GM12878 (cell line): ENCODE measurements at places on chromosomes 2 and 18.
A peak's percentile ranks its signal among the peaks of the same experiment; 100 is the strongest.

DNA sequence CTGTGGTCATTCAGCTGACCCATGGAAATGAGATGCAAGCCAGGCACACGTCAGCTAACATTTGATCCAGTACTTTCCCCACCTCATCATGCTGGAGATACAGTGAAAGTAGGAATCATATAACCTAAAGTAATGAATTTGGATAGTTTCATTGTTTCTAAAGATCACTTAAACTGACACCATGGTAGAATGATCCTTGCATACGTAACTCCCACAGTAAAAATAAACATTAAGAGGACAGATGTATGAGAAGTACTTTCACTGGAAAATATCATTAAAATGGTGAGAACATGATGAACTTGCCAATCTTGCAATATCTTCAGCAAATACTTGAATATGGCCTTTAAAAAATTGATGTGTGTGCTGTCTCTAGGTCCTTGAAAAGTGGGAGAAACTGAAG lies 85.4 kb downstream of the MAIP1 start:
- no peak for DNase-seq

DNA sequence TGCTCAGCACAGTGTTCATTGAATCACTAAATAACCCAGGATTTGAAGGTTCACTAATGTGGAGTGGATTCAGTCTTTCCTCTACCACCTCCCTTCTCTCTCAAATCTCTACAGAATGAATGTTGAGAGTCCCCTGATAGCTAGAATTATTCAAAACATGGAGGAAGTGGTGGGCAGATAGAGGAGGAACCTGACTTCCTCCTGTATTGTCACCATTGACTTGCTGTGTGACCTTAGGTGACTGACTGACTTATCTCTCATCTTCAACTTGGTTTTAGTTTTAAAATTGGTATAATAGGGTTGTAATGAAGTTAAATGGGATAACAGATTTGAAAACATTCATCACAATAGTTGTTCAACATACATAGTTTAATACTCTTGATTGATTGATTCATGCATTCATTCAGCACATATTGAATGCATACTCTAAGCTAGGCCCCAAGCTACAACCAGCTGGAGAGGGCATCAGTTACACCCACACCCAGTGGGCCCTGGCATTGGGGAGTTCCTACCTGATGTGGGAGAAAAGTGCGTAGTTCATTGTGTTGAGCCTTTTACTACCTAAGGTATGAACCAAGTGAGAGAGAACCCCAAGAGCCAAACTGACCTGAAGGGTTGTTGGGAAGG lies 96.0 kb downstream of the WDR7 start:
- DNase-seq, result no peak

DNA sequence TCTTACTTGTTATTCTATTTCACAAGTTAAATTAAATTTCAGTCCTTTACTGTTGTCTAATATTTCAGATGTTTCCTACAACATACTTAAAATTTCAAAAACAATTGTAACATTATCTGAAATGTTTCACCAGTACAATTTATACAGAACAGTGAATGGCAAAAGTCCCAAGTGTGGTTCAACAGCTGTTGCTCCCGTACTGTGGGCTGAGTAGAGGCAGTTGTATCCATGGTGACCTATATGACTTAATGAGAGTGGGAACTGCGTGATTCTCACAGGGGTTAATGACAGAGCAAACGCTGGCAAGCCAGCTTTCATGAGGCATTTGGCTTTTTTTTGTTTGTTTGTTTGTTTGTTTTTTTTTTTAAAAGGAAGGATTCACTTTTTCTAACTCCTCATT lies 5.3 kb upstream of the PLCL1 start:
- no peak for DNase-seq

DNA sequence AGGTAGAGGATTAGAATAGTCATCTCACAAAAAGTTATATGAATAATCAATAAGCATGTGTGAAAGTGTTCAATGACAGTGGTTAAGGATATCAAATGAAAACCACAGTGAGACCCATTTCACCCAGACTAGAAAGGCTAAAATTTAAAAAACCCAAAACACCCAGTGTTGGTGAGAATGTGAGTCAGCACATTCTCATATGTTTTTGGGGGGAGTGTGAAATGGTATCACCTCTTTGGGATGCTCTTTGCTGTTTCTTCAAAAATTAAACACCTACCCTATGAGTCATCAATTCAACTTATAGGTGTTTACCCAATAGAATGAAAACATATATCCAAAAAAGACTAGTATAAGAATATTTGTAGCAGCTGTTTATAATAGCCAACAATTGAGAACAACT lies 69.8 kb downstream of the MAP3K20 start:
- no peak for DNase-seq

- no peak for DNase-seq
These were observed 744.4 kb downstream of the KCNJ3 start for GRCh38 chr2:155442755-155443372.

GRCh38 chr18:3824101-3824500 lies 374.1 kb downstream of the TGIF1 start:
- DNase-seq, result no peak

DNA sequence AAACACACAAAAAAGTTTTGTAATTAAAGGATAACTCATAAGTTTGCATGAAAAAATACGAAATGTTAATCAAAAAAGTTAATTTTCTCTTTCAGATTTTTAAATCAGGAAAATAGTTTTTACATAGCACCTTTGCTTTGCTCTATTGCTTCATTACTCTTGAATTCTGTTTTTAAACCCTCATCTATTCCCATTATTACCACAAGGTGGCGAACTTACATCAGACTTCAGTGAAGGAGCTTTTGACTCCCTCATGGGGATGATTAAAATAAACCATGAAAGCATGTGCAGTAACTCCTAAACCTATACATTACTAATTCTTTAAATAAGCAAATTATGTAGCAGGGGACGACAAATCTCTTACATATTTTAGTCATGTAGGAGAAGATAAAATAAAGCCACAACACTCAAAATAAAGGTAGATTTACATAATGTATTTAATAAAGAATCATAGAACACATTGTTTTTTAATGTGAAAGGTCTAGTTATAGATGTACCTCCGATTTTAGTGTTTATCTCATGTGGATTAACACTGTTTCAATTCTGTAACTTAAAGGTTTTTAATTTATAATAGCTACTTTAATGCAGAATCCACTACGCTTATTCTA lies 105.2 kb downstream of the NETO1 start:
- peak; percentile 12 for DNase-seq

GRCh38 chr2:161353543-161353942 lies 45.3 kb downstream of the PSMD14 start:
- no peak for DNase-seq

- DNase-seq, result no peak
These were observed 46.2 kb downstream of the ARMC9 start for GRCh38 chr2:231244382-231245248.

- no peak for DNase-seq
These were observed at the start of gene OSBPL6 for GRCh38 chr2:178193823-178194599. TSS of gene OSBPL6 (plus strand) at chr2:178194512. CDS start at chr2:178306185, 111,673 bp downstream.

GRCh38 chr2:64839844-64840243 lies 149.4 kb upstream of the SLC1A4 start:
- DNase-seq, result no peak

GRCh38 chr2:176464886-176465564 lies 195.8 kb downstream of the MTX2 start:
- no peak for DNase-seq

DNA sequence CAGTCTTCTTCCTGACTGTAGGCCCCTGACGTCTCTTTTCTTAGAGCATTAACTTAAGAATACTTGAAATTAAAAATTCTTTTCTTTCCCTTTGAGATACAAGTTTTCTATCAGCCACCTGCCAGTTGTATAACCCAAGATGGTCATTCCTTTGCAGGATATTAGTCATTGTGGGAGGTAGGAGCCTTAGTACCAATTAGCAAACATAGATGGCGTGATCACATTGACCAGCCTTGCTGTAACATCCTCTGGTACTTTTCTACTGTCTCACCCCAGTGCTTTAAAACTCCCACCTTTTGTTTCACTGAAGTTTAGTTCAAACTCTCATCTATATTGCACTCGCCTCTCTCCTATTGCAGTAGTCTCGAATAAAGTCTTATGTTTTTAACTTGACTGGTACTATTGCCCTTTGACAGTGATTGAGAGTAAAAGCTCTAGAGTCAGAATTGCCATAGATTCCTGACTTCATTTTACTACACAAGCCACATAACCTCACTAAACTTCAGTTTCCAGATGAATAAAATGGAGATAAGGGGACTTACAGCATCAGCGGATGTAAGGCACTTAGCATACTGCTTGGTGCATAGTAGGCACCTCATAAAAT lies 74.1 kb downstream of the VRK2 start:
- no peak for DNase-seq

DNA sequence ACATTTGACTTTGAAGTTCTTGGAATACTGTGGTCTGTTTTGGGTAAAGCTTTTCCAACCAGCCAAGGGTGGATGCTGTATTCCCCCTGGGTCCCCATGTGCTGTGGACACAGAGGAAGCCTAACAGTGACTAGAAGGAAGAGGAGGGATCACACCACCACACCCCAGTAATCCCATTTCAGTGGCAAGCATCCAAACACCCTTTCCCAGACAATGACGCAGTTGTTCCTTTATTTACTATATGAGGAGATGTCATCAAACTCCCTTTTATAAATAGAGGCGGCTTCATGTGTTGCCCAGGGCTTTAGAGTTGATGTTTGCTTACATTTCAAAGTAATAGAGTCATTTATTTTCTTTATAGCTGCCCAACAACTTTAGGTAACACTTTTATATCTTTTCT lies 959.4 kb upstream of the GYPC start:
- no peak for DNase-seq

- DNase-seq, result no peak
These were observed 38.3 kb downstream of the TNS1 start for GRCh38 chr2:217964275-217965161.

DNA sequence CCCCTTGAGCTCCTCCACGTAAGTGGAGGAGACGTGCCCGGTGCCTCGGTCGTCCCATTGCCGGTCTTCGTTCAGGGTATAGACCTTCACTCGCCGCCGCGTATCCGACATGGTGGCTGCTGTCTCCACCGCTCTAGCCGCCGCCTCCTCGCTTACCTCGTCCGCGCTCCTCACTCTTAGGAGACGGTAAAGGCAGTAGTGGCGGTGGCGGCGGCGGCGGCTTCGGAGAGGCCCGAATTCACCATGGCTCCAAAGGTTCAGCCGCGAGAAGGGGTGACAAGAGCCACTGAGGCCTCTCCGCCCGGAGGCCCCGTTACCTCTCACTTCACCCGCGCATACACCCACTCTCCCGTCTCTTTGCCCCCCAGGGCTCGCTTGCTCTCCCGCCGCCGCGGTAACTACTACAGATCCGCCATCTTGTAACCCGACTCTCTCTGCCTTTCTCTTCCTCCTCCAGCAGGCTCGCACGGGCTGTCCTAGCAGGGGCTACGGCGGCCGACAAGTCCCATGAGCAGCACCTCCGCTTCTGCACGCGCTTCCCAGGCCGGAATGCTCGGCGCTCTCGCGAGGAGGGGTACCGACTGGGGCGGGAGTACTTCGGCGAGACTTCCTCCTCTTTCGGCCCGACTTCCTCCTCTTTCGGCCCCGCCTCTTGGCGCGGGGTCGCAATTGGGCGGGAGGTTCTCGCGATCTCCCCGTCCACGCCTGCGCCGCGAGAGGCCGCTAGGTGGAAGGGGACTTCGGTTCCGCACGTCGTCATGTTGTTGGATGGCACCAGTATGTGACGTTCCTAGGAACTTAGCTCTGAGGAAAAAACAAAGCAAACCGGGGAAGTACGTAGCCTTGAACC lies at the start of gene PPP4R3B:
Gene PPP4R3B, minus strand, starts transcription at position 448 of the 850 bp plus-strand sequence. Its CDS starts 337 bp downstream, at position 111.
- peak; percentile 98 for DNase-seq

GRCh38 chr18:61595615-61596251 lies 262.5 kb downstream of the CDH20 start:
- no peak for DNase-seq

GRCh38 chr2:103174711-103175110 lies 412.9 kb downstream of the TMEM182 start:
- DNase-seq, result no peak

GRCh38 chr2:133484784-133485183 lies 83.5 kb downstream of the NCKAP5 start:
- no peak for DNase-seq

DNA sequence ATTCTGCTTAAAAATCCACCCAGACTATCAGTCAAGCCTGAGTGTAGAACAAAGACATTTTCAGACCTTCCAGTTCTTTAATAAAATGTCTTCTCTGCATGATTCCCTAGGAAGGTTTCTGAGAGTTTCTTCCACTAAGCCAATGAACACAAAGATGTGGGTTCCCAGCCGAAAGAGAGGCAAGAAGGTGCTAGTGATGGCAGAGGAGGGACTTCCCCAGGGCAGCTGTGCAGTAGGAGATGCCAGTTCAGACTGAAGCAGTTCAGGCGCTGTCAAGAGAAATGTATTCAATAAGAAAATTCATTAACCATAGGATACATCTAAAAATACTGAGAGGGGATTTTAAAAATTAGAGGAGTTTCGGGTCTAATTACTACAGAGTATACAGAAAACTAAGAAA lies 83.3 kb downstream of the RND3 start:
- DNase-seq, result no peak

GRCh38 chr2:117997872-117998454 lies 15.9 kb downstream of the CCDC93 start:
- no peak for DNase-seq

DNA sequence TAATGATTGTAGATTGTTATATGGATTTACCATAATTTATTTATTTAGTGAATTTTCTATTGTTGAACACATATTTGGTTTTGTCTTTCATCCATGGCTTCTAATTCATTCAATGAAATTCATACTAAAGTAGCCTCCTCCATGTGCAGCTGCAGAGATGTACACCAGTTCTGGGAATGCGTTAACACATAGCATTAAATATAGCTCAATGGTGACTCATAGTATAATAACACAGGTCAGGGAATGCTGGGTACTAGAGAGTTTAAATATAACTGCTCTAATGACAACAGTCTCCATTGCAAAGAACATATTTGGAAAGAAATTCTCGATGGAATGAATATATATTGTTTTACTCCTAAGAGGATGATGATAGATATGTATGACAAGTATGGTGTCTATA lies 1190.2 kb upstream of the NRXN1 start:
- DNase-seq, result no peak

GRCh38 chr2:123500346-123500745 lies 524.7 kb upstream of the CNTNAP5 start:
- no peak for DNase-seq

DNA sequence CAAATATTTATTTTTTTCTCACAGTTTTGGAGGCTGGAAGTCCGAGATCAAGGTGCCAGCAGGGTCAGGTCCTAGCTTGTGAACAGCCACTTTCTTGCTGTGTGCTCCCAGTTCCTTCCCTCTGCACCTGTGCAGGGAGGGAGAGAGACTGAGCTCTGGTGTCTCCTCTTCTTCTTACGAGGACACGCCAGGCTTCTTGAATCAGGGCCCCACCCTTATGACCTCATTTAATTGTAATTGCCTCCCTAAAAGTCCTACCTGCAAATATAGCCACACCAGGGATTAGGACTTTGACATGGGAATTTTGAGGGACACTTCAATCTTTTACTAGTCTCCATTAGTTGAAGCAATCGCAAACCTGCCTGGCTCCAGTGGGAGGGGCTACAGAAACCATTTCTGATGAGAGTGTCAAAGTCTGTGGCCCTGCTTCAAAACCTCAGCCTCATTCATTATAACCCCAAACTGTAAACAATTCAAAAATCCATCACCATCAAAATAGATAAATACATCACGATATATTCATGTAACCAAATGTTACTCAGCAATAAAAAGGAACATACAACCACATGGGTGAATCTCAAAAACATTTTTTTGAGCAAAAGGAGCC lies 18.2 kb upstream of the SEH1L start:
- DNase-seq, result no peak
